A549 treated with CORT108297 at 1 μM for 4 hours (cell line): ENCODE measurements at places on chromosomes 1 and 21. TPM values are rescaled to one million over a fixed set of nuclear protein-coding genes. Genes with fewer than 3 reads are reported as not detected.

The ELAPOR1 gene
- 0.39 to 0.91 TPM (median 0.64 TPM) in 5 replicates for total RNA-seq

The NLRP3 gene
- not detected in 5 replicates for total RNA-seq

The SPRR2E gene
- not detected in 5 replicates for total RNA-seq

The RIPPLY3 gene
- 0.48 to 0.63 TPM (median 0.57 TPM) in 5 replicates for total RNA-seq

The CHAF1B gene
- 10.8 to 11.6 TPM (median 11.4 TPM) in 5 replicates for total RNA-seq
